ENCODE measurements at places on chromosomes 12 and 14. TPM values are rescaled to one million over a fixed set of nuclear protein-coding genes. Genes with fewer than 3 reads are reported as not detected.

DNA sequence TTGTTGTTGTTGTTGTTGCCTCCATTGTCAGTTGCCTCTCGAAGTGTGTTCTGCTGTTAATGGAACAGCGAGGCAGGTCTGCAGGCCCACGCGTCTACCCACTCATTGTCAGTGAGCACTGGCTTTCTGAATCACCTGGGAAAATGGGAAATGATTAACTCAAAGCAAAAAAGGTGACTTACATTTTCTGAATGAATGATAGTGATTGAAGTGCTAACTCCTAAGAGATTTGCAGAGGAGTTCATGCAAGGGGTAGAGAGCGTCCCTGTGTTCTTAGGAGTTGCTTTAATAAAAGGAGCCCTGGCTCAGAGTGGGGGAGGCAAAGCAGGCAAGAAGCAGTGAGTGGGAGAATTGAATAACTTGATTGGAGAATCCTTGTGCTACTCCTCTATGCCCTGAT, 177.6 kb downstream of the CAND1 start:
- DNase-seq: no peak

- DNase-seq: no peak
Measured at GRCh38 chr12:106271575-106272505, 24.0 kb upstream of the CKAP4 start.

GRCh38 chr12:130169256-130169655, 7.0 kb downstream of the FZD10 start:
- DNase-seq: no peak

- DNase-seq: no peak
Measured at GRCh38 chr14:33689680-33690079, 261.2 kb downstream of the EGLN3 start.

GRCh38 chr14:61749264-61749663, 13.0 kb upstream of the SNAPC1 start:
- no peak for DNase-seq

GRCh38 chr14:21267886-21268616, 1.2 kb downstream of the HNRNPC start:
- no peak for DNase-seq

DNA sequence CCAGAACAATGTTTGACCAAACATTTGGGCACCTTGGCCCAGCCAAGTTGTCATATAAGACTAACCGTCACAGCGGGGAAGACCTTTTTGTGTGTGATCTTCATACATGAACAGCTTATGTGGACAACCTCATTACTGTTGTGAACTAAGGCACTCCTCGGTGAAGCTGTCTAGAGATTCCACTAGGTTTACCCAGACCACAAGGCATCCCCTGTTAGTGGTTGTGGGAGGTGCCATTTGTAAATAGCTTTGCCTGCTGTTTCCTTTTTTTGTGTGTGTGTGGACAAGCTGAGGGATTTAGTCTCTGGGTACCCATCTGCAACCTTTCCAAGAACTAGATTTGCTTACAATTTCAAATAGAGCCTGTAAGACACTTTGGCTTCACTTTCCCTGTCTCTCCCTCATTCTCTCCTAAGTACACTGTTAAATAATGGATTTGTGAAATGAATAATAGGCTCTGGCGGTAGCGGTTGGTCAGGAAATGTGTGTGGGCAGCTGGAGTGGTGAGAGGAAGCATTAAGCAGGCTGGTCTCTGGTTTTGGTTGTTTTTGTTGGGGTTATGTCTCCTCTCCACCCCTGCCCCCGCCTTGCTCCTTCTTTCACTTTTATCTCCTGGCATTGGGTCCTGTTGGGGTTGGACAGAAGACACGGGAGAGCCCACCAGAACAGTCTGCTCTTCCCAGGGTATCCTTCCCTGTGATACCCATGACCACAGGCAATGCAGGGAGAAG, 727.6 kb downstream of the VRK1 start:
- no peak for DNase-seq

GRCh38 chr14:32230695-32231280, 27.7 kb upstream of the RNU6-8 start:
- DNase-seq: no peak

GRCh38 chr14:73248108-73248868, 11.0 kb downstream of the PAPLN start:
- DNase-seq: peak; percentile 16

GRCh38 chr12:94623161-94623920, 27.0 kb downstream of the TMCC3 start:
- no peak for DNase-seq

DNA sequence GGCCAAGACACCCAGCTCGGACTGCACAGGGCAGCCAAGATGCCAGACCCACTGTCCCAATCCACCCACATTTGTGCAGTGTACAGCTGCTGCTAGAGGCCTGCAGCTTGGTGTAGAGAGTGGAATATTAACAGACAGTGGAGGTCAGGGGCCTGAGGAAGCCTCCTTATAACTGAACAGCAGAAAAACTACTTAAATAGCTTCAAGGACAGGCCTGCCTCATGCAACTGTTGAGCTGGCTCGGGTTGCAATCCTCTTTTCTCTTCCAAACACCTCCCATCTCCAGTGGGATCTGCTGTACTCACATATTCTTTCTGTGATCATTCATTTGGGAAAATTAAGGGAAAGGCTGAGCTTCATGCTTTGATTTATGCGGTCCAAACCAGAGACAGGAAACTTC, 1043.2 kb upstream of the TMEM132C start:
- DNase-seq: no peak

DNA sequence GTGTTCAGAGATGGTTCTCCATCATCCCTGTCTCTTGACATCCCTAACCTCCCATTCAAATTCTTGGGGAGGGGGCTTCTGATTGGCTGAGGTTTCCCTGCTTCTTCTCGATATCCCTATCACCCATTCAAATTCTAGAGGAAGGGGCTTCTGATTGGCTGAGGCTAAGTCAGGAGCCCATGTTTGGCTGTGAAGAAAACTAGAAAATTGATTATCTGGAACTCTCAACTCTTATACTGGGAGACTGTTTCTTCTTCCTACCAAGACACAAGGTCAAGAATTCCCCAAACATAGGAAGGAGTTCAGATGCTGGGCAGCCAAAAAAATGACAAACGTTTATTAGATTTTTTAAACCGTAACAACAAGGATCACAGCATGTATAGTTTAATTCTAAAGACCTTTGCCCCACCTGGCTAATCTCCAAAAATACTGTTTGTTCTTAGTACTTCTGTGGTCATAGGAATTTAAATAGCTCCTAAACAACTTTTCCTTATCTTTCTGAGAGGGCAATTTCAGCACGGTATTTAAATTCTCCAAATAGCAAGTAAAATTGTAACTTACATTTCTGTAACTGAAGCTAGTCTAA, 26.4 kb downstream of the SPIC start:
- DNase-seq: no peak

DNA sequence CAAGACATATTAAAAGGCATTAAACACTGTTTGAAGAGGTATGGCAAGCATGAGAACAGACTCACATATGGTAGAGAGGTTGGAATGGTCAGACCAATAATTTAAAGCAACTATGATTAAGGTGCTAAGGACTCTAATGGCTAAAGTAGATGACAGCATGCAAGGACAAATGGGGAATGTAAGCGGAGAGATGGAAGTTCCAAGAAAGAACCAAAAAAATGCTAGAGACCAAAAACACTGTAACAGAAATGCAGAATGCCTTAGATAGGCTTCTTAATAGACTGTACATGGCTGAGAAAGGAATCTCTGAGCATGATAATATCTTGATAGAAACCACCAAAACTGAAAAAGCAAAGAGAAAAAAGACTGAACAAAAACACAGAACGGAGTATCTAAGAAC, 77.4 kb downstream of the RIN3 start:
- no peak for DNase-seq

- DNase-seq: no peak
Measured at GRCh38 chr12:68932128-68932960, 627 bp downstream of the CPM start.

GRCh38 chr12:23948291-23948690, 1.2 kb downstream of the SOX5 start:
- DNase-seq: no peak

DNA sequence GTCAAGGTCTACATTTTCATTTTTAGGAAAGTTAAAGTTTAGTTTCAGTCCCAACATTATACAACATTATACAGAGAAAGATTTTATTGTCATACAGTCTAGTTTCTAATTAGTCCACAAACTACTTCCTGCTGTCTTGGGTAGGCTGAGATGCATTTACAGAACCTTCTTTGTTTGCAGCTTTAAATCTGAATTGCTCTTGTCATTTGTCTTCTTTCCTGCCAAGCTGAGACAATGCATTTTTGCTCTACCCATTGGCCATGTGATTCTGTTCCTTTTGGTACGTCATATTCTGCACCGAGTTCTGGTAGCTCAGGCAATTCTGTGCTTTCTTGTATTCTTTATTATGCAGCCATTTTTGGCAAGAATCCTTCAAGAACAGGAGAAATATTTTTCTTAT, 228.5 kb downstream of the ATP23 start:
- DNase-seq: no peak

DNA sequence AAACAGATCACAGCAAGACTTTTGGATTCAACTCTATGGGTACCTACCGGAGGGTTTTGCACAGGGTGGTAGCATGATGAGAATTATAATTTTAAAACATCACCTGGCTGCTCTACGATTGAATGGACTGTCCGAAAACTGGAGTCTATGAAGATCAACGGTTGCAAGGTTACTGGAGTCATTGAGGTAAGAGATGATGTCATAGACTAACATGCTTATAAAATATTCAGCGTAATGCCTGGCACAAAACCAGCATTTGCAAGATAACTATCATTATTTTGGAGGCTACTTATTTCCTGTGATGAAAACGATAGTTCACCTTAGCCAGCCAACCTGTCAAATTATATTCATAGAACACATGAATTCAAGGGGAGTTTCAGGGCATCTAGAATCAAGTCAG, 580.6 kb upstream of the TBX3 start:
- DNase-seq: no peak

GRCh38 chr12:130666645-130667044, 49.5 kb downstream of the RIMBP2 start:
- DNase-seq: no peak

DNA sequence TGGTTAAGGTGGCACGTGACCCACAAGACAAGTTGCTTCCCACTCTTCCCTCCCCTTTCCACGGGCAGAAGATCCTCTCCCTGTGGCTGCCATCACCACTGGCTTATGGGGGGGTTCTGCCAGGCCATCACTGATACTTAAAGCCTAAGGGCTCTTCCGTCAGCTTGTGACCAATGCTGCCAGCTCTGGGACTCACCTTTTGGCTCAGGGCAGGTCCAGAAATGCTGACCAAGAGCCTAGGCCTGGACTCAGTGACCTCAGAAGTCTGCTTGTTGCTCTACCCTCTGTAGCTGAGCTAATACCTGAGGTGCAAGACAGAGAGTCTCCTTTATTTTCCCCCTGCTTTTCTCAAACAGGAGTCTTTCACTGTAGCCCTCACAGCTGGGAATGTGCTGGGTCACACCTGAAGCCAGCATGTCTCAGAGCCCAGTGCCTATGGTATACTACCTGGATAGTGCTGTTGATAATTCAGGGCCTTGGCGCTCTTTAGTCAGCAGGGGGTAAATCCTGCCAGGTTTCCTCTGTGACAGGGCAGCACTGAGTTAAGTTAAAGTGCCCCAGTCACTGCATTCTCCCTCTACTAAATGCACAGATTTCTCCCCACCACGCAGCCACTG, 19.7 kb downstream of the FGD4 start:
- DNase-seq: no peak

- DNase-seq: no peak
Measured at GRCh38 chr14:61939776-61940175, 177.6 kb downstream of the SNAPC1 start.

- DNase-seq: no peak
Measured at GRCh38 chr12:9387450-9387849, 179.3 kb upstream of the PZP start.

- no peak for DNase-seq
Measured at GRCh38 chr12:66808606-66809005, 129.7 kb upstream of the GRIP1 start.

- DNase-seq: no peak
Measured at GRCh38 chr14:74660863-74661262, 48.8 kb upstream of the LTBP2 start.

DNA sequence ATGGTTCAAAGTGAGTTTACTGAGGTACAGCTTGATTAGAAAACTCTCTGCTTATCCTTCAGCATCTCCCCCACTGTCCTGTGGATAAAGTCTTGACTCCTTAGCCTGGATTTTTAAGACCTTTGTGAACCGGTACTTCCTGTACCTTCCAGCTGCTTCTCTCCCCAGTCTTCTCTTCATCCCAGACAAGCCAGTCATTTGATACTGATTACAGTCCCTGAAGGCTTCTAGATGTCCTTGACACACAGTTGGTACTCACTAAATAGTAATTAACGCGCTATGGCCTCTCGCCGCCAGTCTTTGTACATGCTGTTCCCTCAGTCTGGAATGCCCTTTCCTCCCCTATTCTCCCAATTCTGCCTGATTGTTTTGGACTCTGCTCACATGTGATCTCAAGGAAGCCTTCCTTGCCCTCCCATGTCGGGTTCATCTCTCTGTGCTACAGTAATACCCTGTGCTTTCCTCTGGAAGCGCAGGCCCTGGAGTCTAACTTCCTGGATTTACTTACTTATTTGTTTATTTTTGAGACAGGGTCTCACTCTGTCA, 50.6 kb upstream of the PTGR2 start:
- DNase-seq: no peak

DNA sequence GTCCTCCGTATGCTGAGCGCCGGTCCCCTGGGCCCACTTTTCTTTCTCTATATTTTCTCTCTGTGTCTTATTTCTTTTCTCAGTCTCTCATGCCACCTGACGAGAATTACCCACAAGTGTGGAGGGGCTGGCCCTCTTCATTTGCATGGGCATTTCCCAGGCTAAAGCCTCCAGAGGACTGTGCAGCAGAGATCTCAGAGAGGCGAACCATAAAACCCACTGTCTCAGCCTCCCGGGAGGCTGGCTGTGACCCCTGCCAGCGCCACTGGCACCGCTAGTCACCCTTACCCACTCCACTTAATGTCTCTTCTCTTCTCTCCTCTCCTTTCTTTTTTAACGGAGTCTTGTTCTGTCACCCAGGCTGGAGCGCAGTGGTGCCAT, 7.1 kb upstream of the SERPINA9 start:
- no peak for DNase-seq

UNC79 gene
- polyA plus RNA-seq: 0.05 TPM

EIF4B gene
- polyA plus RNA-seq: 150 TPM

MANSC4 gene
- not detected for polyA plus RNA-seq

FAM90A1 gene
- polyA plus RNA-seq: not detected

RPGRIP1 gene
- polyA plus RNA-seq: not detected

P2RX7 gene
- 0.16 TPM for polyA plus RNA-seq

FSCB gene
- not detected for polyA plus RNA-seq

MYF6 gene
- polyA plus RNA-seq: 1,359 TPM

WNT5B gene
- polyA plus RNA-seq: 0.49 TPM

NID2 gene
- polyA plus RNA-seq: 2.2 TPM

NEUROD4 gene
- not detected for polyA plus RNA-seq

HOXC12 gene
- not detected for polyA plus RNA-seq
